Trophoblast cell (in vitro differentiated cells and primary cell): ENCODE measurements at places on chromosomes 2 and 18.

GRCh38 chr2:239190361-239190760 is 210.5 kb downstream of the HDAC4 start:
- DNase-seq = no peak

- DNase-seq = no peak
Measured at GRCh38 chr2:150705767-150706166, 218.3 kb upstream of the RND3 start.

DNA sequence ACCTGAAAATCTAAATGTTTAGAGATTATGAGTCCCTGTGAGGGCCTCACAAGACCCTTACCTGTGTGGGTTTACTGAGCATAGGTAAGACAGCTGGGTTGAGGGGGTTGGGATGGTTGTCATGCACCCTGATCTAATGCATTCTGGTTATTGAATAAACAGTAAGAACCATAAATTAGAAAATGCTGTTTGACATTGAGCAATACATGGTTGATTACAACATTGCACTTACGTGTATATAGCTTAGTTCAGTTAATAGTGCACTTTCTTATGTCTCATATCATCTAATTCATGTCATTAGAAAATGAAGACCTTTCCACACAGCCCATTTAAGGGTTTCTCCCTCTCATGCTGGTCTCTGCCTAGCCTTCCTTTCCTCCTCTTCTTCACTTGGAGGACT is 253.5 kb upstream of the ATP5MC3 start:
- DNase-seq = no peak

GRCh38 chr2:227006189-227006897 is 157.7 kb downstream of the COL4A4 start:
- no peak for DNase-seq

DNA sequence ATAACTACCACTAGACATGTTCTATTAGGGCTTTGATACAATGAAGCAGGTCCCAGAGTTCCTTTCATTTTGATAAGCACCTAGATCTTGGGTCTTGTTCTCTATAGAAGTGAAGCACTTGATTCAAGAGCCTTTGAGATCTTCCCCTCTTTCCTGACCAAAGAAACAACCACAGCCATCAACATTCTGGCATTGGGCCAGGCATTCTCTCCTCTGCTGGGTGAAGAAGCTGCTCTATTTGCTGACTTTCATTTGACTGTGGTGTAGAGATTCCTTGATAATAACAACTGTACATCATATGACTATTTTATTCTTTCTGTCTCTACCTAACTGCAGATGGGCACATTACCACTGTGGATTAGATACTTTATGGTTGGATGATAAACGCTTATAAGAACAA is 96.6 kb upstream of the LYPD1 start:
- DNase-seq = no peak

- no peak for DNase-seq
Measured at GRCh38 chr2:175872005-175872348, 130.1 kb downstream of the LNPK start.

GRCh38 chr2:202034249-202035088 is 814 bp downstream of the FZD7 start:
- DNase-seq = peak; percentile 22

DNA sequence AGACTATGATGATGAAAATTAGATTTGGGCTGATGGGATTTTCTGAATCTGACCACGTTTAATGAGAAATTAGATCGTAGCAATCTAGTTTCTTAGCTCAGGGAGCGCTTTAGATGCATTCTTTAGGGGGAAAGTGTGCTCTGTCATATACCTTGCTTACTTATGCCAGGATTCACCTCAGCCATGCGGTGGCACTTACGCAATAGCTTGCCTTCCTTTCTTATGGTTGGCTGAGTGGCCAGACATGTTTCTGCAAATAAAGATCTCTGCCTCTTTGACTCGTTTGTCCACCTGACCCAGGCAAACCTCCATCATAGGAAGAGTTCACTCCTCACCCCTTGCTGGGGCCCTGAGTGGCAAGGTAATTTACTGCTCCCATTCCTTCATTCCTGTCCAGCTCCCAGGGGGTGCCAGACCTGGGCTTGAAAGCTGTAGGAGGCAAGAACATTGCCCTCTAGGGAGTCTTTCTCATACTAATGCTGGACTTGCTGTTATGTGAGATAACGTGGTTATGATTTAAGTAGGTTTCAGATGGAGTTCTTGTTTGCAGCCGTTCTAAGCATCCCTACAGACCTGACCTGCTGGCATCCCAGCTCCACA is 57.1 kb downstream of the FBLN7 start:
- DNase-seq = no peak

GRCh38 chr2:37786854-37787253 is 115.4 kb upstream of the CDC42EP3 start:
- no peak for DNase-seq

GRCh38 chr2:240134956-240135520 is 1.1 kb downstream of the COPS9 start:
- DNase-seq = no peak

- DNase-seq = no peak
Measured at GRCh38 chr2:36466135-36466534, 110.6 kb downstream of the CRIM1 start.

GRCh38 chr2:104092886-104093285 is 761.0 kb upstream of the POU3F3 start:
- no peak for DNase-seq

- DNase-seq = no peak
Measured at GRCh38 chr2:44102790-44103562, 65.7 kb upstream of the PPM1B start.

DNA sequence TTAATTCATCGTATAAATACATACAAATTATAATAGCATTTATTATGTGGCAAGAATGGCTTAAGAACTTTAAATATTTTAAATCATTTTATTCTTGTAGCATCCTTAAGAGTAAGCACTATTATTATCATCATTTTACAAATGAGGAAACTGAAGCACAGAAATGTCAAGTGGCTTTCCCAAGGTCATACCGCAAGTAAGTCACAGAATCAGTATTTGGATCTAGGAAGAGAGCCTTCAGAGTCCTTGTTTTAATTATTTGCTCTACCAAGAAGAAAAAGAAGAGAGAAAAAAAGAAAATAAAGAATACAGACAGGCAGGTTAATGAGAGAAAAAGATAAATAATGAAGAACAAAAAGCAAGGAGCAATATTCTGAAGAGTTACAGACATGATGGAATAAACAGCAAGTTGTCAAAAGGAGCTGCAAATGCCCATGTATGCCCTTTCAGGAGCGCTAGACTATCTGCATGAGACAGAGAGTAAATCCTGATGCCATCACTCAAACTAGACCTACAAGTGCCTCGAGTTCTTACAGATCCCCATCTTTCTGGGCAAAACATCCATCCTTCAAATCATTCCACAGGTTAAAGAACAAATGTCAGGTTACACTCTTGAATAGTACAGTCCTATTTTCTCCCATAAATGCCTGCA is 57.8 kb upstream of the ETAA1 start:
- DNase-seq = no peak

- no peak for DNase-seq
Measured at GRCh38 chr2:181837563-181837962, 54.0 kb upstream of the ITPRID2 start.

DNA sequence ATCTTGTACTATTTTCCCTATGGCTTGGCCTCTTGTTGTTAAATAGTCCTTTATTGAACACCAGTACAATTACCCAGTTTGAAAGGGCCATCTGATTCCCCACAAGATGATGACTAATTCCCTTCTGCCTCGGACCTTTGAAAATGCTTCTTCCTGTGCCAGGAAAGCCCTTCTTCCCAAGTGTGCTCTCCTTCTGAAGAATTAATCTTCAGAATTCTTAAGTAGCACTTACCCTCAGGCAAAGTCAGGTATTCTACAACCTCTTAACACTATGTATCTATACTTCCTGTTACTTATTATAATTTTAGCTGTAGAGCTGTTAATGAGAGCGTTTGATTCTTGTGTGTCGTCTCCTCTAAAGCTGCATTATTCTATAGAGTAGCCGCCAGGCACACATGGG is 28.6 kb upstream of the MEX3C start:
- no peak for DNase-seq

DNA sequence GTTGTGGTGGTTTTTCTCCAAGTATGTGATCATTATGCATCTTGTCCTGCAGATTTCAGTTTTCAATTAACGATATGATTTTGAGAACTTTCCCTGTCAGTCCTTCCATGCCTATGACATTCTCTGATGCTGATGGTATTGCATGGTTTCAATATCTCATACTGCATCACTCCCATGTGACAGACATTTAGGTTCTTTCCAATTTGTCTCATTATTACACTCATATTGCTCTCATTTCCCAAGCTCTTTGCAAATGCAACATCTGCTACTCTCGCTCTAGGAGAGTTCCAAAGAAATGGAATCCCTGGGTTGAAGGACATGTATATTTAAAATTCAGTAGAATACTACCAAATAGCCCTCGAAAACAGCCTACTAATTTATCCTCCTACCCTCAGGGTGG is 125.5 kb downstream of the MARCHF4 start:
- DNase-seq = no peak

GRCh38 chr2:239028253-239028619 is 180.4 kb downstream of the TWIST2 start:
- no peak for DNase-seq

GRCh38 chr2:114814355-114814754 is 371.9 kb downstream of the DPP10 start:
- DNase-seq = no peak

DNA sequence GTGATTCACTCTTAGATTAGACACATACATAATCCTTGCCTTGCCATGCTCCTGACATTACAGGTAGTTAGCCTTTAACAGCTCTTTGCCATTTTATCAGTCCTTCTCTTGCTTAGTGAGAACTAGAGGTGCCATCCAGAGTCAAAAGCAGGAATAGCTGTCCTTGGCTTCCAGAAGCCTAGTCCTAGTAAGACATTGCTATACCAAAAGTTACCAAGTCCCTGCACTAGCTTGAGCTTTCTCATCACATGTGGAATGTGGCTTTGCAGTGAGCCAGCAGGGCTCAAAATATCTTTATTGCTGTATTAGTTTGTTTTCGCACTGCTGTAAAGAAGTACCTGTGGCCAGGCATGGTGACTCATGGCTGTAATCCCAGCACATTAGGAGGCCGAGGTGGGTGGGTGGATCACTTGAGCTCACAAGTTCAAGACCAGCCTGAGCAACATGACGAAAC is 104.7 kb upstream of the NOSTRIN start:
- DNase-seq = no peak

DNA sequence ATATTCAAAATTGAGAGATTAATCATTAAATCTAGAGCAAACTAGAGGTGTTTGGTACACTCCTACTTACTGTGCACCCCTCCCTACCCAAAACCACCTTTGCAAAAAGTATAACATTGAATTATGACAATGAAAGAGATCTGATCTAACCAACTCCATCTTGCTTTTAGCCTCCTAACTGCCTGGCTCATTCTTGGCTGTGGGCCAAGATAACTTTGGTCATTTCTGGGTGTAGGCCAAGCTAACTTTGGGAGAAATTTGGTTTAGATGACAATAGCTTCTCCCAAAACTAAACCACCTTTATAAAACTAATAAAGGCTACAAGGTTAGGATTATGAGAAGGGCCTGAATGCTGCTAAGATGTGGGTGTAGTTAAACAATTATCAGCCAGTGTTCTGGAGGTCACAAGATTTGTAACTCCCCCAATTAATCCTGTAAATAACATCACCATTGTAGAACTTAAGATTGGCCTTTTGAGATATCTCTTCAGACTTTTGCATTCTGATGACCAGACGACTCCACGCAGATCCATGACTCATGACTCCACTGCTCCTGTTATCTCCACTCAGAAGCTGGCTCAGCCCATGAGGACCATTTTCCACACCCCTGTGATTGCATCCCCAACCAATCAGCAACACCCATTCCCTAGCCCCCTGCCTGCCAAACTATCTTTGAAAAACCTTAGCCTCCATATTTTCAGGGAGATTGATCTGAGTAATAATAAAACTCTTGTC is 160.2 kb downstream of the FBXO15 start:
- DNase-seq = no peak

- DNase-seq = no peak
Measured at GRCh38 chr18:48073211-48073930, 142.9 kb upstream of the SMAD2 start.

- no peak for DNase-seq
Measured at GRCh38 chr2:209624192-209624938, 147.3 kb upstream of the UNC80 start.

GRCh38 chr2:101806701-101807100 is 109.2 kb downstream of the MAP4K4 start:
- DNase-seq = no peak

GRCh38 chr2:137809837-137810236 is 154.4 kb upstream of the HNMT start:
- no peak for DNase-seq

DNA sequence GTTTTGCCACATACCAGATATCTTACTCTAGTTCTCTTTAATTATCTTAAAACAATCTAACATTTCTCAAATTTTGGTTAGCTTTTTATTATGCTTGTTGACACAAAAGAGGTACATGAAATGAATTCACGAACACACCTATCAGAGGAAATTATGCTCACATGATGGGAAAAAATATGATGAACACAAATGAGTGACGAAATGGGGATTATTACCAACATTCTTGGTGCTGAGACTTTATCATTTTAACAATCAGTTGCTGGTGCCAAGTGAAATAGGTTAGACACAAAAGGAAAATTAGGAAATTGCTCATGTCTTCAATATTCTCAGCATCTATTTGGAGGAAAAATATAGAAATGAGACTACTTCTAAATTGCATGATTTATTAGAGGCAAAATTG is 944.7 kb upstream of the NRXN1 start:
- DNase-seq = no peak

- DNase-seq = no peak
Measured at GRCh38 chr18:7207366-7207915, 23.4 kb upstream of the LRRC30 start.

DNA sequence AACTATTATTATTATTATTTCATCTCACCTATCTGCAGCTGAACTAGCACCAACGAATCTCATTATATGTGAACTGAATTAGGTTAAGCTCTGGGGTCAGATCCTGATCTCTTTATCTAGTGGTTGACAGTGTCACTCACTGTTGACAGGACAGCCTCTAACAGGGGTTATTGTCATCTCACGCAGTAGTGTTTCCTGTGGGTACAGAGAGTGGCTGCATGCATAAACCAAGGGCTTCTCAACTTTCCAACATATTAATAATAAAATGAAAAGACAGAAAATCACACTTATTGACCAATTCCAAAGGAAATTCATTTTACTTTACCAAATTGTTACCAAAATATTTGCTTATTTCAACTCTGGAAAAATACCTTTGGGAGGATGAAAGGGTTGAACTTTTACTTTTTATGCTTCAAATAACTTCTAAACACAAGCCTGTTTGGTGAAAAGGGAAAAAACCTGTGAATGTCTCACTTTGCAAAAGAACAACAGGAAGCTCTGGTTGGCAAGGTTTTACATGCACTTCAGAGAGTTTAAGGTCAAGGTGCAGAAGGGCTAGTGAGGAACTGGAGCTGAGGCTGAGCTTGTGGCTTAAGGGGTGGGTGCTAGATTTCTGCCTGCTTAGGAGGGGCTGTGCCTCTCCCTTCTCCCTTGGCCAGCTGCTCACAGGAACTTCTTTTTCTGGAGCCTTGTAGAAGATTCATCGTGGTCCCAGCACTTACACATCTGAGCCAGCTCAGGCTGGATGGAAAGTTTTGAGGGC is 72.6 kb downstream of the CTAGE1 start:
- DNase-seq = no peak

GRCh38 chr2:239778861-239779558 is 246.1 kb downstream of the NDUFA10 start:
- DNase-seq = no peak
